Gastrocnemius medialis (tissue), 4 donors: ENCODE measurements at places on chromosomes 2 and 18.

GRCh38 chr2:189276277-189276676 is 96.7 kb upstream of the COL5A2 start:
- DNase-seq = no peak

- DNase-seq = no peak
These were observed 706 bp downstream of the LAMA1 start for GRCh38 chr18:7116792-7117389.

GRCh38 chr2:60886991-60887390 is 5.6 kb downstream of the REL start:
- DNase-seq = no peak

DNA sequence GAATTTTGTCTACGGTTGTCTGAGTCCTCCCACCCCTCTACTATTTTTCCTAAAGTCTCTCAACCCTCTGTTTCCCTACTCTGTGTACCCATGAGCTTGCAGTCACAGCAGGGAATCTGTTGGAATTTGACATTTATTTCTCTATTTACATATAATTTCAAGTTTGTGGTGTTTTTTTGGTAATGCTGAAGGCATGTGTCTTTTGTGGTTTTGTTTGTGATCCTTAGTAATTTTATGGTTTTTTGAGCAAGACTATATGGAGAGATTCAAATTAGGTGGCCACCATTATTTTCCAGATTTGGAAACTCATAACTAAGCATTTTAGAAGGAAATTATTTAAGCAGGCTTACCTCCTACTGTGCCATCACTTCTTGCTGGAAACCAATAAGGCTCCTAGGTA is 27.2 kb upstream of the FBLN7 start:
- DNase-seq = no peak

DNA sequence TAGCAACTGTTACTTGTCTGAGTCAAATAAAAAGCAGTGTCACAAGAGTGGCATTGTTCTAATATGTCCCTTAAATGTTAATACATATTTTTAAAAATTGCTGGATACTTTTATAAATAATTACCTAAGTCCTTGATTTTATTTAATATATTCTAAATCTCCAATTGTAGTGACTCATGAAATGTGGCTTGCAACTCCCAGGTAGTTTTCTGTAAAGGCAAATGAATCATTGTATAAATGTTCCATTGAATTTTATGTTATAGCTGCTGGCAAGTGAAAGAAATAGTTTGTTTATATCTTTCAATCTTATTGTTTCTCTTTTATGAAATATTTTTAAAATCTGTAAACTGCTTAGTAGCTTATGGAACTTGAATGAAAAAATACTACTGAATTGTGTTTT is 32.7 kb upstream of the C1GALT1C1L start:
- DNase-seq = no peak
